Eye (tissue), 1 donor: ENCODE measurements at places on chromosomes 3 and 15.

DNA sequence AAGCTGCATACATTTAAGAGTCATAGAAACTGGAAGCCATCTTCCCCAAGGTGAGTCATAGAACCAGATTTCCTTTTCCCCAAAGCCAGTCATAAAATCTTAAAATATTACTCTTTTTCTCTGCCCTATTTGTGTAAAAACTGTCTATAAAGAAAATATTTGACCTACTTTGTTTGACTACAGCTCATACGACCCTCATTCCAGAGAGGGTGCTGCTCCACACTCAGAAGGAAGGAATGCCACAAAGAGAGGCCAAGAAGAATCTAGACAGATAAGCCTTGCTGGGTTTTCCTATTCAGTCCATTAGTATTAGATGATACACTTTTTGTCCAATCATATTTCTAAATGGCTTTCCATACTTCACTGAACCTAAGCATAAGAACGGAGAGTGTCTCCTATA, 671.6 kb upstream of the SGO1 start:
- no peak for DNase-seq

- DNase-seq = no peak
Measured at GRCh38 chr3:142837526-142837925, 51.4 kb downstream of the PCOLCE2 start.

DNA sequence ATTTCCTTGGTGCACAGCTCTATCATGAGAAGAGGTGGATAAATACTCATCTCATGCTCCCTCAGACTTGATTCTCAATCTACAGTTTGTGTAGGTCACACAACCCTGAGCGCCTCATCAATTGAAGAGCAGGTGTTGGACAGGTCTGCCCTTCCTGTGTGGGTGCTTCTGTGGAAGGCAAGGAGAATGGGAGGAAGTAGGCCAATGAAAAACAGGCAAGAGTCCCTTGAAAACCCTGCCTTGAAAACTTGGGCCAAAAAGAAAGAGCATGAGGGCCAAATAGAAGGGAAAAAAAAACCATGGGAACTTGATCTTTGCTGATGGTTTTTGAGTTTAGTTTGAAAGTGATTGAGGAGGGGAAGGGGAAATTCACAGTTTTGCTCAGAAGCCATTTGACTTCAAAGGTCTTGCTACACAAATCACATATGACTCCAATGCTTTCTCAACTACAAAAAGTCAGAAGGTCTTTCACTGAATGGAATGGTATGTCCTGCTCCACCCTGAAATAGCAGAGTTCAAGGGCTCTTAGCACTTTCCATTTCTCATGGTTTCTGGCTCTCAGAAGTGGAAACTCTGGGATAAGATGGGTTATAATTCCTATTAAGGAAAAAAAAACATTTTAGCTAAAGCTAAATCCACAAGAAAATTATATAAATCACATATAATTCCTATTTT, 37.2 kb upstream of the TM4SF1 start:
- DNase-seq = no peak

GRCh38 chr15:75138016-75138999, 63.4 kb upstream of the C15orf39 start:
- peak; percentile 48 for DNase-seq

- no peak for DNase-seq
Measured at GRCh38 chr3:25025236-25025635, 402.8 kb upstream of the RARB start.

DNA sequence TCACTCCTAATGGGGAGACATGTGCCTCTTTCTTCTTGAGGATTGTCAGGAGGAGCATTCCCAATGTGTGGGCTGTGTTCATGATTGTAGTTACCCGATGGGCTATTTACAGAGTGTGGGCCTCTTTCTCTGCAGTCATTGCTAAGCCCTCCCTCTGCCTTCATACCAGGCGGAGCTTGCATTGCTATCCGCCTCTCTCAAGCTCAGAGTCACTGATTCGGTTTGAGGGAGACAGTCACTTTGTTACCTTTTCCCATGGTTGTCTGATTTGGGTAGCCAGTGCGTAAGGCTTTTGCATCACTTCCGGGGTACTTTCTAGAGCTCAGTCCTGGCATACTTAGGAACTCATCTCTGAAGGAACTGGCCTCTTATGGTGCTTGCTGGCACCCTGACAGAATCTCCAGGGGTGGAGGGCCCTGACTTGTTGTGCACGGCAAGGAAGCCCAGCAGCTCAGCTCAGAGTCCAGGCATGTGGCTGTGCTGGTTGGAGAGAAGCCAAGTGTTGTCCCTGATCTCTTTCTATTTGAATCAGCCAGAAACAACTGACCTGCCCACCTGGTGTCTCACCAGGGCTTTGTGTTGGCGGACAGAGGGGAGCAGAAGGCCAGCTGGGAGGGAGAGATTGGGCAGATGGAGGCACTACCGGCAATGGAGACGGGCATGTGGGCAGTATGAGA, 79.8 kb downstream of the EPHB1 start:
- DNase-seq = peak; percentile 9

DNA sequence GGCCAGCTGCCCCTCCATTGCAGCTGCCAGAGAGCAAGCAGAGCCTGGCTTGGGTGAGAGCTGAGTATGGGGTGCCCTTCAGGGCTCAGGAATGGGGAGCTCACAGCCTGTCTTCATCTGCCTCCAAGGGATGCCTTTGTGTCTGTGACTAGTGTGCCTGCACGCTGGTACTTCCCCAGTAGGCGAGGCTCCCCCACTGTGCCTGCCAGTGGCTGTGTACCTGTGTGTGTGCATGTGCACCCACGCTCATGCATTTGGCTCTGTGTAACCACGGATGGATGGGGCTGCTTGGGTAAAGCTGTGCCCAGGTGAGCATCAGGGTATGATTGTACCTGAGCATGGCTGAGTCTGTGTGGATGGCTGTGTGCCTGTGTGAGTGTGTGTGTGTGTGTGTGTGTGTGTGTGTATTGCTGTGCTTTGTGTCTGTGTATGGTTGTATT, 2.3 kb upstream of the GRM2 start:
- no peak for DNase-seq

DNA sequence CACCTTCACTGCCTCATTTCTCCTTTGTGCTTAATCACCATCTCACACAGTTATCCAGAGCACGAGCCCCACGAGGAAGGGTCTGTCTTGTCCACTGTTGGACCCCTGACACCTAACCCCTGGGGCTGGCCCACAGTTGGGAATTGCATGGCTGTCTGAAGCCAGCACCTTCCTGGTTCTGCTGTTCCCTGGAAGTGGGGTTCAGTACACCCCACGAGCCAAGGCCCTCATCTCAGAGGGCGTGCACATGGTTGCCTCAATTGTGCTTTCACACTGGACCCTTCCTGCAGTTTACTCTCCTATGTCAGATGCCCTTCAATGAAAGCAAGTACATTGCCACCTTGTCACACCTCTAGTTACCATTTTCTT, 30.7 kb downstream of the BTD start:
- DNase-seq = no peak

DNA sequence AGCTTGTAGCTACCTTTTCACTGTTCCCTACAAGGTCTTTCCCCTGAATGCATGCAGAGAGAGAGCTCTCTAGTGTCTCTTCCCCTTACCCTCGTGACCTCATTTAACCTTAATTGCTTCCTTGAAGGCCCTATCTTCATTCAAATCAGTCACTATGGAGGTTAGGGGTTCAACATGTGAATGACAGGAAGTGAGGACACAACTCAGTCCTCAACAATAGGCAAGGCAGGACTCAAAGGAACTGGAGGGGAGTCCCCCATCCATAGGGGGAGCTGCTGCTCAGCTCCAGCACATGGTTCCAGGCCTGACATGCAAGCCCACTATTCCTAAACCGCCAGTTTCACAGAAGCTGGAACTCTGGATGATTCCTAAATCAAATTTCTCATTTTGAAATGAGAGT, 33.8 kb upstream of the GYG1 start:
- DNase-seq = no peak

GRCh38 chr3:41674449-41674848, 287.5 kb downstream of the ULK4 start:
- no peak for DNase-seq

DNA sequence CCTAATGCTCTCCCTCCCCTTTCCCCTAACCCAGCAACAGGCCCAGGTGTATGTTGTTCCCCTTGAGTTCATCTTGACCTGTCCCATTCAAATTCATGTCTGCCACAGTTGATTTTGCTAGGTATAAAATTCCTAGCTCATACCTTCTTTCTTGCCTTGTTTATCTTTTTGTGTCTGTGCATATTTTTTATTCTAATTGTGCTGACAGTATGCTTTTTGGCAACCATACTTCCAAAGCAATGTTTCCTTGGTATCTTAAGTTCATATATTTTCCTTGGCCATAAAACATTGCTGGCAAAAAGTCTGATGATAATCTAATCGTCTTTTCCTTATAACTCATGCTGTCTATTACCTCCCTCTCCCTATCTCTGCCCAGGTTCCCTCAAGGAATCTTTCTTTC, 15.5 kb downstream of the LNP1 start:
- DNase-seq = no peak

GRCh38 chr3:78978037-78978436, 789.8 kb downstream of the ROBO1 start:
- no peak for DNase-seq

GRCh38 chr3:16181361-16181760, 6.9 kb downstream of the GALNT15 start:
- DNase-seq = no peak

GRCh38 chr3:196274585-196274984, 12.9 kb downstream of the PCYT1A start:
- DNase-seq = no peak

- DNase-seq = no peak
Measured at GRCh38 chr3:192128060-192128459, 599.3 kb downstream of the FGF12 start.

- DNase-seq = no peak
Measured at GRCh38 chr3:157353652-157354051, 83.0 kb upstream of the PTX3 start.

DNA sequence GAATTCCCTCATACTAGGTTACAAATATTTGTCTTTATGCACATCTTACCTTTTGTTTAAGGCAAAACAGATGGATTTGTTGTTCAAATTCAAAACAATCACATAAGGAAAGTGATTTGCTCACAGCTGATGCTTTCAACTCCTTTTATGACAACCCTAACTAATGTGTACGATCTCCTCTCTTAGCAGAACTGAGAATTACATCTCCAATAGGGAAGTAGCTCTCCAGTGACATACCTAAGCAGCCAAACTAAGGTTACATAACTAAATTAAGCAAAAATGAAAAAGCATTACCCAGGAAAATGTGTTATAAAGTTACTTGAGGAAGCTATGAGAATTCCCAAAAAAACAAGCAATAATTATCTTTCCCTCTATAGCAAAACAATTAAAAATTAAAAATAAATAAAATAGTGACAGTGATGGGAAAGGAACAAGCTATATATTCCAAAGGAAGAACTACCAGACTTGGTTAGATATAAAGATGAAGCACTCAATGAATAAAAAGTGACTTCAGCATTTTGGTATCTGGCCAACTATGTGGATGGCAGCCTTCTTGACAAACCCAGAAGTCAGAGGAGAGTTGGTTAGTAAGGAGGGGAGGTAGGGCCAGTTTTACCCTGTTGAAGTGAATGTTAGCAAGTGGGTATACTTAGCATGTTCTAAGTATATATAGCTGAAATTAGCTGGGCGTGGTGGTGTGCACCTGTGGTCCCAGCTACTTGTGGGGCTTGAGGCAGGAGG, 32.4 kb downstream of the PEAK1 start:
- no peak for DNase-seq

GRCh38 chr15:63246691-63247469, 30.5 kb upstream of the APH1B start:
- no peak for DNase-seq

DNA sequence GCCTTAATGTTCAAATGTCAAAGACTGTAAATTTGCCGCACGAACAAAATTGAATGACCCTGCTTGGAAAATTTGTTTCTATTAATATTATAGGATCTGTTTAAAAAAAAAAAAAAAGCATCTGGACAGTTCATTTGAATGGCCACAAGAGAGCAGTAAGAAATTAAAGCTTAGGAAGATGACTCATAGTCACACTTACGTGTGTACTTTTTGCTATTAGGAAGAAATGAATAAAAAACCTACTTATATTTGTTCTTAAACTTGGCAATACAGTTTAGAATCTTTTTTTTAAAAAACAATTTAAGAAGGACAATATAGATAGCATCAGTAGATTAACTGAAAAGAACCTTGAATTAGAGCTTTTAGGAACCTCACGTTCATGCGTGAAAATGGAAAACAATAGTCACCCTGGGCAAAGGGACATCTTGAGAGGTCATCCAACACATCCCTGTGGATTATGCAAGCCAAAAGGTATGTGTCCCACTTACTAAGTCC, 621.8 kb downstream of the MECOM start:
- DNase-seq = peak; percentile 31

- peak; percentile 20 for DNase-seq
Measured at GRCh38 chr15:79051029-79051428, 39.6 kb downstream of the RASGRF1 start.

GRCh38 chr3:182970811-182971418, 9.4 kb downstream of the DCUN1D1 start:
- no peak for DNase-seq

- DNase-seq = no peak
Measured at GRCh38 chr3:193910886-193911738, 224.8 kb upstream of the HES1 start.

- DNase-seq = peak; percentile 41
Measured at GRCh38 chr3:76096836-76097588, 311.7 kb upstream of the ZNF717 start.

GRCh38 chr15:64763462-64763861, 11.9 kb downstream of the RBPMS2 start:
- DNase-seq = no peak

DNA sequence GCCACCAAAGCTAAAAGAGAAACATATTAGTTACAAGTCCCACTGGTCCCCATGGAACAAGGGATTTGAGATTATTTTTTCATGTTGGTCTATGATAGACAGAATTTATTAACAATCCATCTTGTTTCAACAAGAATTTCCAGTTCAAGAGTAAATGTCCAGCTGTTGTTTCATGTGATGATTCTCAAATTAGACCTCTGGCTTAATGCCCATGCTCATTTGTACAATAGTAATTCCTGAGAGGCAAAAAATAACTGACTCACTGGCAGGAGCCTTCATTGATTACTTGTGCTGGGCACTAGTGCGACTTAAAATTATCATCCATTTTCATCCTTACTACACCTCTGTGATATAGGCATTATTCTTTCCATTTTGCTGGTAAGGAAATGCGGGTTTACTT, 171.3 kb downstream of the ITPR1 start:
- DNase-seq = no peak

DNA sequence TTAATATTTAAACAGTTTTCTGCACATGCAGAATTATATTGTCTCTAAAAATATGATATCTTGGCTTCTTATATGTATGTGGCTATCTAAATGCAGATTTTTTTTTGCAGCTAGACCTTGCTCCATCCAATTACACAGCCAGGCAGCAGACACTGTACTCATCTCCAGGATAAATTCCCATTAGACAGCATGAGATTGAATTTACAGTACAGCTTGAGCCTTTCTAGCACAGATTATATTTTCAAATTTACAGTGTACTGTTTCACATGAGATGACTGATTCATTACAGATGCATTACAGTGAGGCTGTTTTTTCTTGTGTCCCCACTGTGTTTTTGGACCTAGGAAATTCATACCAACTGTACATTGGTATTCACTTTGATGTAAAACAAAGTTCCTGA, 134.9 kb downstream of the OTOL1 start:
- DNase-seq = no peak
